Dermis lymphatic vessel endothelial cell (primary cell): ENCODE measurements at places on chromosomes 6 and 20. TPM values are rescaled to one million over a fixed set of nuclear protein-coding genes. Genes with fewer than 3 reads are reported as not detected.

Gene DEFB125
- not detected in 2 replicates for total RNA-seq

Gene PFDN6
- 26.5 and 30.2 TPM in 2 replicates for total RNA-seq

Gene PFDN4
- 60.5 and 109 TPM in 2 replicates for total RNA-seq

Gene ANGPT4
- total RNA-seq, result not detected in 2 replicates

Gene ZBTB24
- total RNA-seq, result 4.2 and 6.4 TPM in 2 replicates

Gene CD2AP
- 23.3 and 26.2 TPM in 2 replicates for total RNA-seq

Gene CD83
- total RNA-seq, result 0.95 and 3.7 TPM in 2 replicates

Gene EDN1
- 34.1 and 88.5 TPM in 2 replicates for total RNA-seq

Gene TNFAIP3
- 2.8 and 3.4 TPM in 2 replicates for total RNA-seq

Gene HRH3
- total RNA-seq, result not detected in 2 replicates

Gene ARHGAP40
- total RNA-seq, result not detected in 2 replicates

Gene MUCL3
- not detected in 2 replicates for total RNA-seq

Gene ZGPAT
- total RNA-seq, result 14.4 and 14.6 TPM in 2 replicates

Gene HM13
- 34.7 and 39.0 TPM in 2 replicates for total RNA-seq

Gene PEX7
- total RNA-seq, result 4.9 and 5.6 TPM in 2 replicates

Gene FAM217A
- total RNA-seq, result not detected in 2 replicates

Gene TPX2
- 6.3 and 7.7 TPM in 2 replicates for total RNA-seq

Gene CENPW
- total RNA-seq, result 2.4 and 4.2 TPM in 2 replicates

Gene HLA-DQB1
- 0.09 TPM in 1 of 2 replicates, not detected in the other for total RNA-seq

Gene CHRNA4
- 0.09 TPM in 1 of 2 replicates, not detected in the other for total RNA-seq

Gene C6orf15
- not detected in 2 replicates for total RNA-seq

Gene DCBLD1
- 26.8 and 68.2 TPM in 2 replicates for total RNA-seq

Gene DUSP15
- total RNA-seq, result 0.76 and 1.3 TPM in 2 replicates

Gene TNF
- not detected in 2 replicates for total RNA-seq

Gene CD24
- 0.09 and 0.22 TPM in 2 replicates for total RNA-seq

Gene RBM38
- 8.8 and 9.4 TPM in 2 replicates for total RNA-seq

Gene AVP
- total RNA-seq, result not detected in 2 replicates

Gene C6orf132
- under 0.01 TPM in 2 replicates for total RNA-seq

Gene CCR6
- total RNA-seq, result not detected in 2 replicates

Gene PACRG
- 0.09 and 0.22 TPM in 2 replicates for total RNA-seq

Gene MATN4
- under 0.01 TPM in 1 of 2 replicates, not detected in the other for total RNA-seq

Gene ARMH2
- not detected in 2 replicates for total RNA-seq

Gene LY6G6D
- total RNA-seq, result not detected in 2 replicates

Gene ADGRF1
- total RNA-seq, result not detected in 2 replicates

Gene OR12D3
- total RNA-seq, result not detected in 2 replicates

Gene HLA-DMB
- total RNA-seq, result 0.22 and 0.34 TPM in 2 replicates

Gene NRM
- total RNA-seq, result 0.86 and 0.98 TPM in 2 replicates

Gene IL22RA2
- total RNA-seq, result not detected in 2 replicates

Gene CPNE5
- 4.2 and 4.4 TPM in 2 replicates for total RNA-seq

Gene PRDM13
- not detected in 2 replicates for total RNA-seq

Gene TAAR2
- not detected in 2 replicates for total RNA-seq

Gene BTN3A1
- 9.4 and 11.9 TPM in 2 replicates for total RNA-seq

Gene TMEM217
- 5.8 and 6.8 TPM in 2 replicates for total RNA-seq

Gene SCGN
- not detected in 2 replicates for total RNA-seq

Gene LIN28B
- total RNA-seq, result not detected in 2 replicates

Gene TGM2
- 227 and 334 TPM in 2 replicates for total RNA-seq

Gene PRL
- total RNA-seq, result not detected in 2 replicates

Gene KDM1B
- total RNA-seq, result 4.1 and 8.2 TPM in 2 replicates

Gene MYL9
- 0.34 and 2.0 TPM in 2 replicates for total RNA-seq

Gene MOG
- not detected in 2 replicates for total RNA-seq

Gene MEP1A
- not detected in 2 replicates for total RNA-seq

Gene SPO11
- not detected in 2 replicates for total RNA-seq

Gene LZTS3
- total RNA-seq, result 2.2 and 5.9 TPM in 2 replicates

Gene FOXS1
- total RNA-seq, result 0.22 and 0.43 TPM in 2 replicates

Gene TINAG
- not detected in 2 replicates for total RNA-seq
